ENCODE measurements at places on chromosomes 7 and 10.

DNA sequence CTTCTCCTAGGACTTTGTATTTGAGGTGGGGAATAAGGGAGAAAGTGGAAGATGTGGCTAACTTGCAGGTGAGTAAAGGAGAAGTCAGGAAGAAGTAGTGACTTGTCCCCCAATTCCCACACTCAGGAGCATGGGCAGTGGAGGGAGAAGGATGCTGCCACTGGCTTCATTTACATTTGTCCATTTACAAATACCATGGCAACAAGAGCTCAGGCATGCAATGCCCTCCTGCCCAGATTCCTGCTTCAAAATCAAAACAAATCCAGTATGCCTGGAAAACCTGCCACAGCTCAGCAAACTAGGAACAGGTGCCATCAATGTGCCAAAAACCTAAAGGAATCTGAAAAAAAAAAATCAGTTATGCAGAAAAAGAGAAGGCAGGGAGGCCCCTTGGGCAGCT, 139.9 kb downstream of the KCNMA1 start:
- no peaks in the 10 kb centered on the region for H3K36me3 ChIP-seq
- H3K27ac ChIP-seq = no peak overlapping the region
- no peak overlapping the region for H3K4me3 ChIP-seq
- no peak for DNase-seq
- peaks cover 46% of the 10 kb centered on the region for H3K27me3 ChIP-seq

DNA sequence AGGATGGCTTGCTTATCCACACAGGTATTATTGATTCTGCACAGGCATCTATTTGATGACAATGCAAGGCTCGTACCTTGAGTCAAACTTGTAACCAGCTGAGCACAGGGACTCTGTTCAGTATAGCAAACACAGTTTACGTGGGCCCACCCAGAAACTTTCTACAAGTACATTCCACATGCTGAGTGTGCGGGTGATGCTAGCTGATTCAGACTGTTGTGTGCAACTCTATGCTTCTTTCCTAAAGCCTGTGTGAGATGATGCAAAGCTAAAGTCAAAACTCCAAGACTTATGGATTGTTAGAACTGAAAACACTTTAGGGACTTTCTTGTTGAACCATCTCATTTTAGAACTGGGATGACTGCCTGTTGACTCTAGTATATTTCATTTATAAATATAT, 21.5 kb upstream of the CALD1 start:
- DNase-seq = no peak
- no peak overlapping the region for H3K27ac ChIP-seq
- no peaks in the 10 kb centered on the region for H3K4me1 ChIP-seq
- no peak overlapping the region for H3K4me3 ChIP-seq
- no peaks in the 10 kb centered on the region for H3K36me3 ChIP-seq
- H3K27me3 ChIP-seq = peaks cover 19% of the 10 kb centered on the region

- H3K4me1 ChIP-seq = peaks cover 65% of the 10 kb centered on the region
- H3K27me3 ChIP-seq = no peaks in the 10 kb centered on the region
- peaks cover 57% of the 10 kb centered on the region for H3K36me3 ChIP-seq
- H3K27ac ChIP-seq = peak within 1 kb of the TSS; percentile 33
- peak; percentile 90 for DNase-seq
These were observed at the start of gene CAMK2G for GRCh38 chr10:73874267-73875138. Gene CAMK2G, minus strand, starts transcription at chr10:73874555. Its CDS starts 94 bp downstream, at chr10:73874461.

DNA sequence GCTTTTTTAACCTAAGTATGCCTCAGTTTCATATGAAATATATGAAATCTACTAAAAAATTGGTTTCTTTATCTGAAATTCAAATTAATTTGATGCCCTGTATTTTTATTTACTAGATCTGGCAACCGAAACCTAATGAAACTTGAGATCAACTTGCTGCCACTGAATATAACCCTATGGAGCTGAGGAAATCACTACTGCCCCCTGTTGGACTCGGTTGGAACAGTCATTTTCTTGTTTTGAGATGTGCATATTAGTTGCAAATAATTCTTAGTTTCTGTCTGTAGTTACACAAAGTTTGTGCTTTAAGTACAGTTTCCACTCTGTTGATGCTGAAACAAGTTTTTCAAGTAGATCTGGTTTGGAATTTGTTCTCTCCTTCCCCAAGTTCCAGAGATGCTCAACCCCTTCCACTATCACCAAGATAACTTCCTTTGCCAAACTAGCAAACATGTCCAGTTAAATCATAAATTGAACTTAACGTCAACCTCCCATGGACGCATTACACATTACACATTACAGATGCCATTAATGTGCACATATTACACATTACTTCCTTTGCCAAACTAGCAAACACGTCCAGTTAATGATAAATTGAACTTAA, 22.2 kb upstream of the EXOC4 start:
- no peak overlapping the region for H3K27ac ChIP-seq
- DNase-seq = peak; percentile 61
- H3K27me3 ChIP-seq = peaks cover 25% of the 10 kb centered on the region

- DNase-seq = no peak
- no peaks in the 10 kb centered on the region for H3K4me1 ChIP-seq
- no peak overlapping the region for H3K27ac ChIP-seq
These were observed 181.6 kb upstream of the MKI67 start for GRCh38 chr10:128307820-128308219.

DNA sequence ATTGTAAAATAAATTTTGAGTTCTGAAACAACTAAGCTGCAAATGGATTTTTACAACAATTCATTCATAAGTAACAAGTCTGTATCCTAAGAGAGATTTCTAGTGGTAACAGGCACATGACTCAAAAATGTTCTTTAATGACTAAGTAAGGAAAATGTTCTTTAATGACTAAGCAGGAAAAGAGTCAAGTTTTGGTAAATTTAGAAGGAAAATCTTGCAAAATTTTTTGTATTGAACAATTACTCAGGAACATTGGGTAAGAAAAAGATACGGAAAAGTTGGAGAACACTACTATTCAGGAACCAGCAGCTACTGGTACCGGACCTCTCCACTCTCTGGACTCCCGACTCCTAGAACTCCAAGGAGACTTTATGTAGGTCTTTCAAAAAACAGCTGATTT, 33.5 kb downstream of the HYCC1 start:
- DNase-seq = no peak
- no peaks in the 10 kb centered on the region for H3K4me1 ChIP-seq
- H3K27me3 ChIP-seq = no peaks in the 10 kb centered on the region

- DNase-seq = no peak
- H3K27ac ChIP-seq = no peak overlapping the region
- H3K36me3 ChIP-seq = no peaks in the 10 kb centered on the region
- H3K4me3 ChIP-seq = no peak overlapping the region
- H3K27me3 ChIP-seq = no peaks in the 10 kb centered on the region
These were observed 89.1 kb downstream of the GFRA1 start for GRCh38 chr10:116183733-116184511.

DNA sequence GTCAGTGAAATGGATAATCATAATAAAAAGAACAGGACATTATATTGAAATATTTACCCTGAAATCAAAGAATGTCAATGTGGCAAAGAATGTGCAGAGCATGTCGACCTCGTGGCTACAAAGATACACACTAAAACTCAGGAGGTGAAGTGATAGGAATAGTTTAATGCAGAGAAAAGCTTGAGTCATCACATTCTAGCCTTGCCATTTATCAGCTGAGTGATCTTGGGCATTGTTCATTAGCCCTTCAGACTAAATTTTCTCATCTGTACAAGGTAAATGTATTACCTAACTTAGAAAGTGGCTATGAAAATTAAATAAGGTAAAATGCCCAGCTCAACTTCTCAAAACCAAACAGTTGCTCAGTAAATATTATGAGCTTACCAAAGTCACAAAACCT, 22.6 kb downstream of the CALCR start:
- no peak for DNase-seq
- no peak overlapping the region for H3K4me3 ChIP-seq
- H3K27ac ChIP-seq = no peak overlapping the region
- no peaks in the 10 kb centered on the region for H3K4me1 ChIP-seq

DNA sequence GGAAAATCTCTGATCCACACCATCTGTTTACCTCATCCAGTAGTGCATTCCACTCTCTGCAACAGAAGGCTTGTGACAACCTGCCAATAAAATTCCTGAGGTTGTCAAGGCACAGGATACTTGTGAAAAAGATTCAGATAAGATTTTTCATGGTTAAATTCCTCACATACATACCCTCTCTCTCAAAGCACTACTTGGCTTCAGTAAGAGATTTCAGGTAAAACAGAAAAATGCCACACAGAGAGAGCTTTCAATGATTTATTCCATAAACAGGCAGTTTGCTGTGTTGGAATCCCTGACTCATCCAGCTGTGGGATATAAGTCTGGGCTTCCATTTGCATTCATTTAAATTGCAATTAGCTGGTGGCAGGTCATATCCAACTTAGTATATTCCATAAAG, 99.7 kb upstream of the CAV2 start:
- peaks cover 26% of the 10 kb centered on the region for H3K4me1 ChIP-seq
- H3K27ac ChIP-seq = no peak overlapping the region
- no peak for DNase-seq
- H3K36me3 ChIP-seq = no peaks in the 10 kb centered on the region

DNA sequence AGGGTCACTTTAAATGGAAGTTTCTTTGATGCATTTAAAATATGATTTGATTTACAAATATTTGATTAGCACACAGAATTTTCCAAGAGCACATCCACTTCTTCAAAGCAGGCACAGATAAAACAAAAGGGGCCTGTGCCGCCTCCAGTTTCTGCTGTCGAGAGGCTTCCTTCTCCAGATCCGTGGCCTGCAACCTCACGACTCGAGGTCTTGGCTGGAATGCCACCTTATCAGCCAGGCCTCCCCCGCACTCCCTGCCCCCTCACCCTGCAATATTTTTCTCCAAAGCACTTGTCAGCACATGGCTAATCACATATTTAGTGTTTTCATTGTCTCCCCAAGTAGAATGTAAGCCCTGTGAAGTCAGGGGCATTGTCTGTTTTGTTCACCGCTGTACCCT, 12.5 kb downstream of the PYROXD2 start:
- no peak overlapping the region for H3K27ac ChIP-seq
- no peak for DNase-seq
- H3K4me1 ChIP-seq = no peaks in the 10 kb centered on the region
- no peaks in the 10 kb centered on the region for H3K27me3 ChIP-seq
- H3K36me3 ChIP-seq = no peaks in the 10 kb centered on the region
- H3K4me3 ChIP-seq = no peak overlapping the region

DNA sequence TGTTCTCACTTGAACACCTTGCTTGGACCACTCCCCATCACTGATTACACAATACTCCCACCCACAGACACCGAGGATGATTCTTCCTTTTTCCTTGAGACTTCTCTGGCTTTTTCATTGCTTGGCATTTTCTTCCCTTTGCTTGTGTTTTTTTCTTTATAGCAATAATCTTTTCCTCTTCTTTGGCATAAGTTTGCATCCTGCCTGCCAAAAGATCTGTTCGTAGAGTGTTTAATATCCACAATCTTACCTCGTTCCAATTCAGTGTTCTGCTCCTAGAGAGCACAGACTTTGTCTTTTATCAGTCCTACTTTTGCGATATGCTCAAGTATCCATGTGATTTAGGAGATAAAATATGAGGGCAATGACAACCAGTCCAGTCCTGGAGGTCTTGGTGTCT, 303.3 kb upstream of the CDC14C start:
- no peaks in the 10 kb centered on the region for H3K4me1 ChIP-seq
- no peaks in the 10 kb centered on the region for H3K27me3 ChIP-seq
- DNase-seq = no peak

DNA sequence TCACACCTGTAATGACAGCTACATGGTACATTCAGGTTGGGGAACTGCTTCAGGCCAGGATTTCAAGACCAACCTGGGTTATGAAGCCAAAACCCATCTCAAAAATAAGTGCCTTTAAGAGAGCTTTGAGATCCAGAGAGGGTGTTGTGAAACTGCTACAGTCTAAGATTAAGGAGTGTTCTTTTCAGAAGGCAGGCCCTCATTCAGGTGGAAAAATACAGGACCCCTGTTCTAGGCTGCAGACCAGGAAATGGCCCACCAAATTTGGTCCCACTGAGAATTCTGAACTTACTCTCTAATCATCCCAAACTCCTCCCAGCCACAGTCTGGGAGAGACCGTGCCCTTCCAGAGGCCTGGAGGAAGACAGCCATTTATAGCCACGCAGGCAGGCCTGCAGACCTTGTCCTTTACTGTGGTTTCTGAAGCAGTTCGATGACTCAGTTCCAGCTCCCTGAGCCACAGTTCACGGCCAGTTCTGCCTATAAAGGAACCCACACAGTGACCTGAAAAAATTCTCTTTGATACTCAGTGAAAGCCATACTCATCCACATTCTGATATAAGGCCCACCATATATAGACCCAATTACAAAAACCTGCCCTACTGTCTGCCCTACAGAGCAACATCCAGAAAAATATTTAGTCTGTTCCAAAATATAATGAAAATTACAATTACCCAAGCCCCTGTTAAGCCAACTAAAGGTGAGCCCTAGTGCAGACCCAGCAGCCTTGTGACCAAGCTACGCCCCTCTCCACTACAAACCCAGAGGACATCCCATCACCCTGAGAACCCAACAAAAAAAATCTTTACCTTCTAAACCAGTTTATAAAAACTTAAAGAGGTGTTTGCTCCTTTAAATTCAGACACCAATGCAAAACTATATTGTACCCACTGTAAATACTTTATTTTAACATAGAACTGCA, 21.2 kb downstream of the ZNF680 start:
- H3K4me1 ChIP-seq = no peaks in the 10 kb centered on the region
- H3K4me3 ChIP-seq = no peak overlapping the region
- no peaks in the 10 kb centered on the region for H3K27me3 ChIP-seq
- H3K27ac ChIP-seq = no peak overlapping the region
- DNase-seq = no peak
- H3K36me3 ChIP-seq = no peaks in the 10 kb centered on the region

DNA sequence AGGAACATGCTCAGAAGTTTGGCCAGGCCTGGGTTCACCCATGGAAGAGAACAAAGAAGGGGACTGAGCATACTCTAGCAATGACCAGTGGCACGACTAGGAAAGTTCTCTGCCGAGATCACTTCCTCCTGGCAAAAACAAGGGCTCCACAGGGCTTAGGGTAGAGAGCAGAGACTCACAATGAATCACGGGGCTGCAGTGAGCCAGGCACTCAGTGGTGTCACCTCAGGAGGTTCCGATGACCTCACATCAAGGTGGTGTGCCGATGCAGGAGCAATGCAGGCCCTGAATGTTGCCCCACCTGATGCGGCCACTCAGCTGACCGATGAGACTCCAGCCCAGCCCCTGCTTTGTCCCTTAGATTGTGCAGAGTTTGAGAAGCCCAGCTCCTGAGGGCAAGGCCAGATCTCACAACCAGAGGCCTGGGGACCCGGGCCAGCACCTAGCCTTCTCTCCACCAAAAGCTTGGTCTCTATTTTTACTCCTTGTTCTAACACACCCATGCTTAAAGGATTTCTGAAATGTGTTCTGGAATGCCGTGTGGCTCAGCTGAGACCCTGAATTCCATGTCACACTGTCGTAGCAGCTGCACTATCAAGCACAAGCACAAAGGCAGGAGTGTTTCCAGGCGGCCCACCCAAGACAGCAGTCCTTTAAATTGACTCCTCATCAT, 60.9 kb downstream of the COBL start:
- peak overlapping the region; percentile 29 for H3K4me3 ChIP-seq
- H3K27me3 ChIP-seq = no peaks in the 10 kb centered on the region
- H3K27ac ChIP-seq = peak overlapping the region; percentile 45
- peaks cover 65% of the 10 kb centered on the region for H3K4me1 ChIP-seq
- H3K36me3 ChIP-seq = no peaks in the 10 kb centered on the region

All from Calu3 (cell line).